Fibroblast of skin of left biceps (primary cell): ENCODE measurements at places on chromosomes 3 and 15.

GRCh38 chr15:25862071-25862471 is 1.1 kb downstream of the ATP10A start:
- no peak for DNase-seq

DNA sequence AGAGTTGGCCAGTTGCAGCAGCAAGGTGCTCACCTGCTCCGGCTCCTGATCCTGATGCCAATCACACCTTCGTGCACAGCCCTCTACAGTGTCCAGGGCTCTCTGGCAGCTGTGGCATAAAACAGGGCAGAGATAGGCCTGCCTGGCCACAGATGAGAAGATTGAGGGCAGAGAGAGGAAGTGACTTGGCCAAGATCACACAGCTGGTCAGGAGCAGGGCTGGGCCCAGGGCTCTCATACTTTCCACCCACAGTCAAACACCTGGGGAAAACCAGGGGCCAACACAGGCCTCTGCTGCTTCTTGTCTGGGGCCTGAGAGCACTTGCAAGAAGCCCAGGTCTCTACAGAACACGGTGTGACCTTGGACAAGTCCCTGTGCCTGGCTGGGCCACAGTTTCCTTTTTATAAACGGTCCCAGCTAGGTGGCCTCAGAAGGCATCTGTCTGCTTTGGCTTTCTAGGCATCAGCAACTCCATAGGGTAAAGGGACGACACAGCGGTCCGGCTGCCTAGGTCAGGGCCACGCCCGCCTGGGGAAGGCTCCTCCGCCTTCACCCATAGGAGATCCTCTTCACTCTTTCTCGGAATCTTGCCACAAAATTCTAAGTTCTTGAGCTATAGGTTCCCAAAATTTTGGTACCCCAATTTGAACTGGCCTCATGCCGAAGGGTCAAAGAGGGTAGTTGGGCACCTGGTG is 3.1 kb downstream of the ATP2B2 start:
- no peak for DNase-seq

- no peak for DNase-seq
These were observed 177.4 kb upstream of the TRIM42 start for GRCh38 chr3:140500473-140500872.

DNA sequence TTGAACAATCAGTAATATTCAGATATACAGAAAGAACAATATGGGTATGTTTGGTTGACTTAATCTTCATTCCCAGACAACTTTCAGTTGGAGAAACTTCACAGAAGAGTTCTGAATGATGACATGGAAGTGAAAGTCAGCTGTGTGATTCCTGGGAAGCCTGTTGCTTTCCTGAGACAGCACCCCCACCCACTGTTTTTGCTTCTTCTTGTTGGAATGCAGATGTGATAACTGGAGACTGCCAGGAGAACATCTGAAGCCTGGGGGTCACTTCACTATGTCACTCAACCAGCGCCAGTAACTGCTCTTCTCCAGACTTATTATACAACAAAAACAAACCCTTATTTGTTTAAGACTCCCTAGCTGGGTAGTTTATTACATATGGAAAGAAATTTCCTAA is 599.4 kb downstream of the ZIC1 start:
- DNase-seq: no peak

DNA sequence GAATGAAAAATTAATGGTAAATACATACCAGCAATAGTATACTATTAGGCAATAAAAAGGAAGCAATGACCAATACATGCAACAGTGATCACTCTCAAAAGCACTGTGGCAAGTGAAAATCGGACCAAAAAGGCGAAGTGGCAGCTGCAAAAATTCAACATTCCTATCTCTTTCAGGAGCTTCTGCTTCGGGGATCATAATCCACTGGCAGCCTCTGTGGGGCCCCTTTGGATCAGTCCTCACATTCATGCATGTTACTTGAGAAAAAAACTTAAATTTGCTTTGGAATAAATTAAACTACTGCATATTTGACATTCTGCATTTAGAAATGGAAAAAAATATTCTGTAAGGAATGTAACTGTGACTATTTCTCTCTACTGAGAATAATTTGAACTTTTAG is 425.6 kb downstream of the NR2F2 start:
- DNase-seq: no peak

GRCh38 chr3:181176601-181177000 is 187.1 kb upstream of the DNAJC19 start:
- DNase-seq: peak; percentile 1

GRCh38 chr15:77085297-77085696 is 14.4 kb upstream of the TSPAN3 start:
- DNase-seq: no peak

DNA sequence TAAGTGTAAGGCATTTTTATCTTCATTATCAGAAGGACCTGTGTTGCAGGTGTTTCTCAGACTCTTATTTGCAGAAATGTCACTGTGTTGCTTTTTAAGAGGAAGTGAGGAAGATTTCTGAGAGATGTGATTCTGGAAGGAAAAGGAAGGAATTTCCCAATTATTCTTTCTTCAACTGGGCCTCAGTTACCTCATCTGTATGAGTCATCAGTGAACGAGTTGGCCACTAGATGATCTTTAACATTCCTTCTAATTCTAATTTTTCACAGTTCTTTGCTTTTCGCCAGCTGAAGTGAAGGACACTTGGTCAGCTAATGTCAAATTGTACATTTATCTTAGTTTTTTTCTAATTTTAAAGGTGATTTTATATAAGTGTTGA is 28.9 kb downstream of the CLEC3B start:
- peak; percentile 53 for DNase-seq

DNA sequence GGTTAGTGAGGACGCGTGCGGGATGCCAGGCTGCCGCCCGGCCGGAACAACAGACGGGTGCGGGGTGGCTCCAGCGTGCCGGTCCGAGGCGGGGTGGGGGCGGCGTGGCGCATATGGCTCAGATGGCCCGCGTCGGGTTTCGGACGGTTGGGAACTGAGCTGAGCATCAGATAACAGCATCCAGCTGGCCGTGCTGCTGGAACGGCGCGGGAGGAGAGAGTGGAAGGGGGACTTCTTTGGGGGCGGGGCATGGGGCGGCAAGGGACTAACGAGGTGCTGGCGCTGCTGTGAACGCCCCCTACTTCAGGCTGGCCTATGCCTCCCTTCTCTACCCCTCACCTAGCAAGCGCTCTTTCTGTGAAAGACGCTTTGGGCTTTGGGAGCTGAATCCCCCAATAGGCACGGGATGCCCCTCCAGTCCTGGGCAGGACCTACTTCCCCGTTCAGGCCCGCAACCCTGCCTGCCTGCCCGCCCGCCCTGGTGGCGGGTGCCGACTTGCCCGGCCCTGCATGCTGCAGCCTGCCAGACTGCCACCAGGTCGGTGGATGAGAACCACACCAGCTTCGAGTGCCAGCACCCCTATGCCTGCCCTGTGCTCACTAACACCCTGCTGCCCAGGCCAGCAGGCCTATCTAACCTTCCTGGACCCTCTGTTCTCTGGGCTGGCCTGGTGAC is 542 bp downstream of the INKA1 start:
- no peak for DNase-seq

- no peak for DNase-seq
These were observed 27.5 kb upstream of the ACKR4 start for GRCh38 chr3:132569580-132569979.

DNA sequence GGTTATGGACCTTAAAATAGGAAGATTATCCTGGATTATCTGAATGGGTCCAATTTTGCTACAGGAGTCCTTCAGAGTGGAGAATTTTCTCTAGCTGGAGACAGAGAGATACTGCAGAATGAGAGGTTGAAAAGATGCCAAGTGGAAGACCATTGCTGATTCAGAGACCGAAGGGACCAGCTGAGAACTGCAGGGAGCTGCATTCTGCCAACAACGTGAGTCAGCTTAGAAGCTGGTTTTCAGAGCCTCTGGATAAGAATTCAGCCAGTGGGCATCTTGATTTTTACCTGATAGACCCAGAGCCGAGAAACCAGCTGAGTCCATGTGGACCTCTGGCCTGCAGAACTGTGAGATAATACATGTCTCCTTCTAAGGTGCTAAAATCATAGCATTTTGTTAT is 234.0 kb downstream of the NR2F2 start:
- DNase-seq: no peak

- DNase-seq: no peak
These were observed 18.7 kb upstream of the KLF15 start for GRCh38 chr3:126375835-126376331.

DNA sequence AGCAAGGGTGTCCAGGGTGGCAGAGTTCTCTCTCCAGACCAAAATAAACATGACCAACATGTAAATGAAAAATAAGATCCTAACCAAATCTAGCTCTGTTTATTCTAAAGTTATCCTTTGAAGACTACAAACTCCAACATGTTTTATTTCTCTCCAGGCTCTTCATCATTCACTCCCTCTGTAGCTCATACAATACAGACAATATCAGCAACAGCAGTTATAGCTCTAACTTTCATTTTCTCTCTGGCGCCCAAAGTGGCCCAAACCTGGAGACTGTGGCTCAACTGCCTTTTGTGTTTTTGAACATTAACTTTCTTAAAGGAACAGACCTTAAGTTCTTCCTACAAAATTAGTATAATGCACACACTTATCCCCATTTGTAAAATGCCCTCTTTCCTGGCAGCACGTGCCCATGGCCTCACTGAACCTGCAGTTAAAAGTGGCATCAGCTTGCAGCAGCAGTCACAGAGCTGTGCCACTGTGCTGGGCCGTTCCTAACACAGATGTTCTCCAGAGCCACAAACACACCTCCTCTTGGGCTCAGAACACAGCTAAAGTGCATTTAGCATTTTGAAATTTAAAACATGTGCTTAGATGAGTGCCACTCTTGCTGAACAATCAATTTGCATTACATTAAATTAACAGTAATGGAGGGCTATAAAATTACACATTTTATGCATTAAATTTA is 91.9 kb downstream of the RORA start:
- DNase-seq: no peak

GRCh38 chr15:64438653-64439447 is 21.5 kb upstream of the ZNF609 start:
- DNase-seq: no peak

DNA sequence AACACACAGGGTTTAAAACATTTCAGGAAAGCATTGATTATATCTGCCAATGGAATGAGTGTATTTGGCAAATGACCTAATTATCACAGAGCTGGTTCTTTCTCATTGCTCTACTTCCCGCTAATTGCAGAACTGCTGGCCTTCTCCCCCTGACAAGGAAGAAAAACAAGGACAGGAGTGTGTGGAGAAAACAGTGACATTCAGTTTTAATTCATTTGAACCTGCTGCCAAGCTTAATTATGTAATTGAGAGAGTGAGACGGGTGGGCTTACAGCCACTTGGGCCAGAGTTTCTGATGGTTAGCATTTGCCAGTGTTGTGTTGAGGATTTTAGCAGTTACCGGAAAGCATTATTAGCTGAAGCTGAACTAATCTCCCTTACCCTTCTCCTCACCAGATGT is 301.4 kb downstream of the RBMS3 start:
- no peak for DNase-seq

- DNase-seq: no peak
These were observed 282.3 kb downstream of the SLC9A9 start for GRCh38 chr3:143565951-143566350.

- DNase-seq: peak; percentile 24
These were observed 401.7 kb downstream of the NLGN1 start for GRCh38 chr3:173799060-173799816.

DNA sequence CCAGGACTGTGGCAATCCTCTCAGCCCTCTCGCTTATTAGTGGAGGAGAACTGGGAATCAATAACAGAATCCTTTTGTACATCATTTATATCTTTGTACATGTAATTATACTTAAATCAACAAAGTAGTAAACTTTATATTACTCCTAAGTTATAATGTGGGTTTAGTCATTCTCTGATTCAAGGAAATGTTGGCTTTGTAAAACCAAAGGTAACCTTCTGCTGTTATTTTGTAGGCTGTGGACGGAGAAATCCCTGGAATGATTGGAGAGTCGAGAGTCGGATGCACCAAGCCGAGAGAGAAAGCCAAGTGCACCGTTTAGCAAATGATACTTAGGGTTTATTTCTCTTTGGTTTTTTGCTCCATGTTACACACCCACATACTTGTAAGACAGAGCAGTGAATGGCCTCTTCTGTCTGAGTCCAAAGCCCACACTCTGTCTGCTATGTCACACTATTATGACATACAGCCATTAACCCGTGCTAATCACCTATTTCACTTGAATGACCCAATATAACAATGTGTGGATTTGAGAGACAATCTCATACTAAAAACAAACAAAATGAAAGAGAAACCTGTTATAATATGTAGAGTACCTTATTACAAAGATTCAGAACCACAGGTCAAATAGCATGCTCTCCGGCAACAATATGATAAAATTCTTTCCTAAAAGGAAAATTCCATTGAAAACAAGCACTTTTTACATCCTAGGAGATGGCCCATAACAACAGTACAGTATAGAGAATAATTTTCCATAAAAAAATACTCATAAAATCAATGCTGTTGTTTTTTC is 72.2 kb downstream of the MECOM start:
- no peak for DNase-seq

- peak; percentile 68 for DNase-seq
These were observed 68.7 kb downstream of the LRTM1 start for GRCh38 chr3:54859184-54859583.

- no peak for DNase-seq
These were observed 38.5 kb upstream of the SPTSSB start for GRCh38 chr3:161409858-161410257.

- no peak for DNase-seq
These were observed 80.7 kb upstream of the SPRED1 start for GRCh38 chr15:38171973-38172372.

GRCh38 chr3:31924610-31925270 is 56.3 kb downstream of the OSBPL10 start:
- DNase-seq: no peak

DNA sequence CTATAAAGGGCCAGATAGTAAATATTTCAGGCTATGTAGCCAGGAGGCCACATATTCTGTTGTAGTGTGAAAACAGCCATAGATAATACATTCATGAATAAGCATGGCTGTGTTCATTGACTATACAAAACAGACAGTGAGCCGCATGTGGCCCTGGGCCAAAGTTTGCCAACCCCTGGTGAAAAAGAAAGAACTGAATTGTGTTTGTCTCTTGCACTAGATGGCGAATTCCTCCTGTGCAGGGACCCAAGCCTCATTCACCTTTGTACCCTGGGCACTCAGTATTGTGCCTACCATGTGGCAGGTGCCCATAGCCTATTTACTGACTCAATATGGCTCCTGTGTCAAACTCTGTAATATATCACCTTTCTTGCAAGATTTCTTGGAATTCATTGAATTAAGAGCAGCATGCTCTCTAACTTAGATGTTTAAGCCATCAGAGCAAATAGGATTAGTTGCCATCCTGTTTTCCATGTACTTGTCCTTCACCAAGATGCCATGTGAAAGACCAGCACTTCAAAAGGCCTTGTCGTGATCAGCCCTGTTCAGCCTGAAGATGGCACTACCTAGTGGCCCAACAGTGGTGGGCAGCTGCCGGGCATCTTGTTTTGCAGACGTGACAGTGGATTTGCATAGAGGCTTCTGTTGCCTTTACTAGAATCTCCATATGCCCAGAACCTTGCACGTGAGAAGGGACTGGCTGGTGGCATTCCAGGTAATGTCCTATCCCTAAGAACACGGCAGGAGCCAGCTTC is 50.9 kb upstream of the CMTM7 start:
- no peak for DNase-seq

- no peak for DNase-seq
These were observed 152.5 kb upstream of the NPHP3 start for GRCh38 chr3:132874701-132875100.

- DNase-seq: no peak
These were observed 19.4 kb downstream of the RTP3 start for GRCh38 chr3:46517016-46517783.

- DNase-seq: no peak
These were observed 68.4 kb upstream of the TOPAZ1 start for GRCh38 chr3:44173263-44173662.
